ENCODE measurements at places on chromosomes 11 and 22.

DNA sequence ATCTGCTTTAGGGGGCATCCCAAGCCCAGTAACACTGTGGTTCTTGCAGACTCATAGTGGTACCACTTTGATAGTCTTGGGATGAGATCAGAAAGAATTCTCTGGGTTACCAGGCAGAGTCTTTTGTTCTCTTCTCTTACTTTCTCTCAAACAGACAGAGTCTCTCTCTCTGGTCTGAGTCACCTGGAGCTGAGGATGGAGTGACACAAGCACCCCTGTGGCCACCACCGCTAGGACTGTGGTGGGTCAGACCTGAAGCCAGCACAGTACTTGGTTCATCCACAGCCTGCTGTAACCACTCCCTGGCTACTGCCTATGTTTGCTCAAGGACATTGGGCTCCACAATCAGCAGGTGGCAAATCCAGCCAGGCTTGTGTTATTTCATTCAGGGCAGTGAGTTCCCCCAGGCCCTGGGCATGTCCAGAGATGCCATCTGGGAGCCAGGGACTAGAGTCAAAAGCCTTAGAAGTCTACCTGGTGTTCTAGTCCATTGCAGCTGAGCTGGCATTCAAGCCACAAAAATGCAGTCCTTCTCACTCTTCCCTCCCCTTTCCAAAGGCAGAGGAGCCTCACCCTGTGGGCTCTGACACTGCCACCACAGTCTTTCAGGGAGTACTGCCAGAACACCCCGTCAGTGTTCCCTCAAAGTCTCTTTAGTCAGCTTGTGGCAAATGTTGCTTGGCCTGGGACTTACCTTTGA lies 29.9 kb downstream of the ENDOD1 start:
- DNase-seq = no peak

DNA sequence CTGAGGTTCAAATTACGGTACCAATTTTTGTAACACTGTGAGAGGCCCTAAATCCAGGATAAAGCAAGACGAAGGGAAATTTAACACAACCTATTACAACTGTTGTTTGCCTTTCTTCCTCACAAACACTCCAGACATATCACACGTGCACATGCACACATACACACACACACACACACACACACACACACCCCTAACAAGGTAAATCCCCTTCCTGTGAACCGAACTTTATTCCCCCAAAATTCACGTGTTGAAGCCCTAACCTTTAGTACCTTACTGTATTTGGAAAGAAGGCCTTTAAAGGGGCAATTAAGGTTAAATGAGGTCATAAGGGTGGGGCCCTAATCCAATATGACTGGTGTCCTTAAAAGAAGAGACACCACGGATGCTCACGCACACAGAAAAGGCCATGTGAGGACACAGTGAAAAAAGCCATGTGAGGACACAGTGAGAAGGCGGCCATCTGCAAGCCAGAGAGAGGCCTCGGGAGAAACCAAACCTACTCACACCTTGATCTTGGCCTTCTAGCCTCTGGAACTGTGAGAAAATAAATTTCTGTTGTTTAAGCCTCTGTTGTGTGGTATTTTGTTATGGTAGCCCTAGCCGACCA lies 1.8 kb downstream of the SERGEF start:
- DNase-seq = no peak

DNA sequence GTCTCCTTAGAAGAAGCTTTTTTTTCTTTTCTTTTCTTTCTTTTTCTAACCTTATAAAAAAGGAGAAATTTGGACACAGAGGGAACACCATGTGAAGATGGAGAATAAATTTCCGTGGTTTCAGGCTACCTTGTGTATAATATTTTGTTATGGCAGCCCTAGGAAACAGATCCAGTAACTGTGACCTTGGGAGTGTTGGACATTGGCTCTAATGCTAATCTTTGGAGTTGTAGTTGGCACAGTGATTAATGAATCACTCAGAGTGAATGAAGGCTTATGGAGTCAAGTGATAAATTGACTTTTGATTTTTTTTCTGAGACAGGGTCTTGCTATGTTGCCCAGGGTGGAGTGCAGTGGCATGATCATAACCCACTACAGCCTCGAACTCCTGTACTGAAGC lies 15.5 kb upstream of the PHOX2A start:
- DNase-seq = no peak

GRCh38 chr11:12133547-12134235 lies 23.3 kb downstream of the MICAL2 start:
- DNase-seq = no peak

- no peak for DNase-seq
Observed at GRCh38 chr11:6504166-6504565, 7.1 kb downstream of the DNHD1 start.

DNA sequence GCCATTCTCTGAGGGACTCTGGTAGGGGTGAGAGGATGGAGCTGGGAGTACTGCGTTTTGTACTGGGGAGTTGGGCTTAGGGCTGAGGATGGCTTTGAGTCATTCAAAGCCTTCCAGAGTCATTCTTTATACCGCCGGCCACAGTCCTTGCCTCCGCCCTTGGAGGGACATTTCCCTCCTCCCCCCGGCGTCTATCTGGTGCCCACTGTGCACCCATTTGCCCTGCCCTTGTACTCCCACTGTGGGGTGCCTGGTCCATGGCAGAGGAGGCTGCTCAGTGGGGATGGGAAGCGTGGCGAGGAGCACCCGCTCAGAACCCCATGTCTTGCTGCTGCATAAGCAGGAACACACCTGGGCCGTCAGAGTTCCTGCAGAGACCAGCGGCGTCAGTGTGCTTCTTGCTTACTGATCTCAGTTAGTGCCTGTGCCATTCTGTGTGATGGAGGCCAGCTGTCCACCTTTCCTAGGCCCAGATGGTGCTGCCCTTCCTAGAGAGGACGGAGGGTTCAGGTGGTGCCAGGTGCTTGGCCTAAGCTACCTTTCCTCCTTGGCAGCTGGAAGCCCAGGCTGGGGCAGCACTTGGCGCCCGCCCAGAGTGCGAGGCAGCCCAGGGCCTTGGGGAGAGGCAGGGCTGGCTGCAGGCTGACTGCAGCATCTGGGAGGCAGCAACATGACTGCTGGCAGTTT lies 23.3 kb upstream of the TMEM191C start:
- peak; percentile 42 for DNase-seq

GRCh38 chr11:6570691-6571427 lies 32.6 kb downstream of the RRP8 start:
- DNase-seq = no peak

GRCh38 chr11:57338142-57338541 lies at the start of gene P2RX3:
P2RX3 (plus strand) TSS chr11:57338352; CDS start chr11:57338551, 199 bp downstream.
- no peak for DNase-seq

DNA sequence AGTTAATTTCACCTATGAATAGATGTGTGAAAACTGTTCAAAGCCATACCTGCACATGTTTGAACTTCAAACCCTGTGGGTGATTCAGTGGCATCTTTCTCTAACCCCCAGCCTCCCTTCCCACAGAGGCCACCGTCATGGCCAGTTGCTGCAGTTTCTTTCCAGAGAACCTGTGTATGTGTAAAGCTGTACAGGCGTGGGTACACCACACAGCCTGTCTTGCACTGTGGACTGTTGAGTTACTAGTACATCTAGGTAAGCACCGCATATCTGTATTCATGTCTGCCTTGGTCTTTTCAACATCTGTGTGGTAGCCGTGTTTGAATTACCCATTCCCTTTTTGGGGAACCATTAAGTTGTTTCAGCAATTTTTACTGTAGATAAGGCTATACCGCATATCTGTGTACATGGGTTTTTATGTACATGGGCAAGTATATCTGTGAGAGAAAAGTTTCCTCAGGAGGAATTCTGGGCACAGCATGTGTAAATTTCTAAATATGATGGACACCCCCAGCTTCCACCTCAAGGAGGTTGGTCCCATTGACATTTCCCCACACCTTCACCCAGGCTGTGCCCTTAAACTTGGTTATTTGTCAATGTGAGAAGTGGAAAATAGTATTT lies 13.9 kb downstream of the NEAT1 start:
- no peak for DNase-seq

DNA sequence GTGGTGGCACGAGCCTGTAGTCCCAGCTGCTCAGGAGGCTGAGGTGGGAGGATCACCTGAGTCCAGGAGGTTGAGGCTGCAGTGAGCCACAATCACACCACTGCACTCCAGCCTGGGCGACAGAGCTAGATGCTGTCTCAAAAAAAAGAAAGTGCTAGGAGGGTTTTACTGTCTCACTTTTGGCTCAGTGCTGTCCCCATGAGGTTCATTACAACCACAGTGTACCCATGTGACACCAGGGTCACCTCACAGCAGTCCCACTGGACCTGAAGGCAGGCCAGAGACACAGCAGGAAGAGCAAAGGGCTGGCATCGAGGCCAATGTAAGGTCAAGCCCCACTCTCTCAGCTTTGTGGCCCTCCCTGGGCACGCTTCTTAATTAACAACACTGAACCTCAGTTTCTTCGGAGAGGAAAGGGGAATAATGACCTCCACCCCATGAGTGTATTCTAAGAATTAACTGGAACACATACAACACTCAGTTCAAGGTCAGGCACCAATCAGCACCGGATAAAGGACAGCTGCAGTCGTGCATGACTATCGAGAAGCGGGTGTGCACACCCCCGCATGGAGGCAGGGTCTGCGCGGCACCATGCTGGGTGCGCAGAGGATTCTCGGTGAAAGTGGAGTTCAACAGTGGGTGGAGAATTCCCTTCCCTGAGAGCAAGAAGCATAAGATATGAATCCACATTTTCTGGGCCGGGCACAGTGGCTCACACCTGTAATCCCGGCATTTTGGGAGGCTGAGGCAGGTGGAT lies 30.9 kb upstream of the BAIAP2L2 start:
- DNase-seq = no peak

DNA sequence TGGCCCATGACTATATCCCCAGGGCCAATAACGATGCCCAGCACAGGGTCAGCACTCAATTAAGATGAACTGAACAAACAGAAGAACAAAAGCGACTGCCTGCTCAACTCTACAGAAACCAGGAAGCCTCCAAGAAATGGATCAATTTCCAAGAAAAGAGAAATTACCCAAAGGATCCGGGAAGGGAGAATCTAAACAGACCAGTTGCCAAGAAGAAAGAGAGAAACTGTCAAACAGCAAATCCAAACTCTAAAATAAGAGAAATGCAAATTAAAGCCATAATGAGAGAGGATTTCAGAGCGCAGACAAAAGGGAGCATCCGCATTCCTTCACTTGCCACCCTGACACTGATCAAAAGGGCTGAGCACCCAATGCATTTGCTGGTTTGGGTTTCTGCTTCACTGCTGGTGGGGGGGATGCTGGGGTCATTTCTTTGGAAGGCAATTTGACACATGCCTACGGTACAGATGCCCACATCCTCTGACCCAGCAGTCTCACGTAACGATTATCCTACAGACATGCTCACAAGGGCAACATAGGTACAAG lies 37.7 kb upstream of the RFPL3 start:
- DNase-seq = no peak

- DNase-seq = no peak
Observed at GRCh38 chr22:27220339-27220738, 563.0 kb downstream of the MIAT start.

DNA sequence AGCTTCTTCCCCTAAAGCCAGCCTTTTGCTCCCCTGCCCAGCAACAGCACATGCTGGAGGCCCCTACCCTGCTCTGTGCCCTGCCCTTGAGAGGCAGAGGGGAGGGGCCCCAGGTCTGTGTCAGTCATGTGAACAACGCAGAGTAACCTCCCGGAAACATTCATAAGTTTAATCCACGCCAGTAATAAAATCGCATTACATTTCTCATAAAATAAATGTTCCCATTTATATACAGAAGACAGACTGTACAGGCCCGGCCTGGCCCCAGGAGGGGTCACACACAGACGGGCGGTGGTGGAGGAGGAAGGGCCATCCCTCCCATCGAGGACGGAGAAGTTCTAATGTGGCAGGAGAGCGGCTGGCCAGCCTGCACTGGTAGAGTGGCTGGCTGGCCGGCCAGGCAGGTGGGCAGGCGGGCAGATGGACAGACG lies 39.5 kb downstream of the LMO1 start:
- DNase-seq = no peak

DNA sequence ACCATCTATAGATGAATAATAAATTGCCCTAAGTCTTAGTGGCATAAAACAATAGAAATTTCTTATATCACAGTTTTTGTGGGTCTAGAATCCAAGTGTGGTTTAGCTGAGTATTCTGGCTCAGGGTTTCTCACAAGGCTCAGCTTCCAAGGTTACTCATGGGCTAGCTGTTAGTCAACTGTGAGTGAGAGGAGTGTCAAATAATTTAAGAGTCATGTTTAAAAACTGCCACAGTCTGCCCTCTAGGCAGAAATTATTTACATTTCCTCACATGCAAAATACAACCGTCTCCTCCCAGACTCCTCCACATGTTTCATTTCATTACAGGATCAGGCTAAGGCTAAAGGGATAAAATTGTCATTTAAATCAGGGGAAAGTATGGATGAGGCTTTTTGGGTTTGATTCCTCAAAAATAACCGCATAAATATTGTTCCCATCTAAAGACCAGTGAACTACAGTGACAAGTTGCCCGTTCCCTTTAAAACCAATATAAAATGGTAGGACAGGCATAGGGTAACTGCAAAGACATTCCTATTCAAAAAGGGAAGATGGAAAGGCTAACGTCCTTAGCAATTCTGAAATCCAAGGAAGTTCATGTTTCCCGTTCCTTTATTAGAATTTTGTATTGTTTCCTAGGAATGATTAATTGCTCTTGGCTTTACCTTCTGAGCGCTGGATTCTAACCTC lies 324.3 kb downstream of the DYNC2H1 start:
- no peak for DNase-seq

GRCh38 chr11:121300313-121300971 lies 7.9 kb downstream of the SC5D start:
- no peak for DNase-seq

DNA sequence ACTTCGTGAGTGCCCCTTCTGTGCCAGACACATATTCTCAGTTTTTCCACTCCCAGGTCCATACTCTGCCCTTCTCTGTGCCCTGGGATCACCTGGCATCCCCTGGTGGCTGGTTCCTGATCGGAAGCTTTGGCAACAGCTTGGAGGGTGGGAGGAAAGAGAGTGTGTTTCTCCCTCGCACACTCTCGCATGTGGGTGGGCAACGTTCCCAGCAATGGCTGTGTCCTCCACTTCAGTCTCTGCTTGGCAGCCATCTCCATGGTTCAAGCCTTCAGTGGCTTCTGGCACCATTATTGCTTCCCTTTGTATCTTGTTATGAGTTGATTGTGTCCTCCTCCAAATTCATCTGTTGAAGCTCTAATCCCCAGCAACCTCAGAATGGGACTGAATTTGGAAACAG lies 342.7 kb upstream of the SYN3 start:
- no peak for DNase-seq

GRCh38 chr22:33829546-33830280 lies 90.6 kb downstream of the LARGE1 start:
- DNase-seq = no peak
